H7 (cell line): ENCODE measurements at places on chromosomes 2 and 18.

- DNase-seq = no peak
These were observed 11.6 kb upstream of the NAB1 start for GRCh38 chr2:190637281-190637734.

- DNase-seq = no peak
These were observed 18.7 kb downstream of the SMIM21 start for GRCh38 chr18:75408554-75409506.

GRCh38 chr18:34932792-34933466 lies 108.3 kb upstream of the MAPRE2 start:
- no peak for DNase-seq

- no peak for DNase-seq
These were observed 226.3 kb downstream of the KIAA1328 start for GRCh38 chr18:37055137-37055802.

DNA sequence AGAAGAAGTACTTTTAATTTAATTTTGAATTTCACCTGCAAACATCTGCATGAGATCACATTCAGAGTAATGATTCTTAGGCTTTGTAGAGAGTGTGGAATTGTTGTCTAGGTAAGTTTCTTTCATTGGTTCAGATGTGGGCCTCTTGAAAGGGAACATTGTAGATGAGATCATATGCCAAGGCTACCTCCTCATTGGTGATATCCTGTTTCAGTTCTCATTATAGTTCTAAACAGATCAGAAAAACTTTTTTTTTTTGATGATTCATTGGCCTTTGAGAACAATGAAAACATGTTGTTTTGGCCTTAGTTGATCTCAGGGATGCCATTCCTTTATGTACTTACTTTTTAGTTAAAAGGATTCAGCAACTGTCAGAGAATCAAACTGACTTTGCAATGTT lies 44.5 kb downstream of the EML6 start:
- no peak for DNase-seq

DNA sequence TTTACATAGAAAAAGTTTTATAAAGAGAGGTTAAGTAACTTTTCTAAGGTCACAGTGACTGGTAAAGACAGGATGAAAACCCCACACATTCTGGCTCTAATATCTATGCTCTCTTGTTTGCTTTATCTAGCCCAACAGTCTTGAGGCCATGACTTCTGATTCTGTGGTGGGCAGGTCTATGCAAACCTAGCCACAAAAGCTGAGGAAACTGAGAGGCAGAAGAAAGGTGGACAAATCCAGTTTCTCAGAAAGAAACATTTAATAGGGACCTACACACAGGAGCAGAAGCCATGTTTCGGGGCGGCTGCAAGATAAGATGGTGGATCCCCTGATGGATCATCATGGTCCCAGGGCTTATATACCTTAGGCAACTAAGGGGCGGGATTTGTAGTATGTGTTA lies 21.8 kb downstream of the HSPD1 start:
- no peak for DNase-seq

DNA sequence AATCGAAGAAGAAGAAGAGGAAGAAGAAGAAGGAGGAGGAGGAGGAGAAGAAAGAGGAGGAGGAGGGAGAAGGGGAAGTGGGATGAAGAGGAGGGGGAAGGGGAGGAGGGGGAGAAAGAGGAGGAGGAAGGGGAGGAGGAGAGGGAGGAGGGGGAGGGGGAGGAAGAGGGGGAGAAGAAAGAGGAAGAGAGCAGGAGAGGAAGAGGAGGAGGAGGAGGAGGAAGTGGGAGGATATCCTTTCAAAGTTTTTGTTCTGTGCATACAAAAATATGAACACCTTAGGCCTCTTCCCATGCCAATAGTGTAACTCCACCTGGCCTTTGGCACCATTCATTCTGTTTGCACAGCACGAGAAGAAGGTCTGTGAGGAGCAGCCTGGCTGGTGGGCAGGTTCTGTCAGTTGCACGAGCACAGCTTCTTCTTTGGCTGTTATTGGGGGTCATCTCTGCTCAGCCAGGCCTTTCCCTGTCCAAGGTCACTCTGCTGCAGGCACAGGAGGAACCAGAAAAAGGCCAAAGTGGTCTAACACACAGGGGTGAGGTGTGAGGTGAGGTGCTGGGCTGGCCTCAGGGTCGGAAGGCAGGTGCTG lies 25.8 kb upstream of the PLB1 start:
- DNase-seq = no peak

- no peak for DNase-seq
These were observed 268.8 kb downstream of the ARHGAP15 start for GRCh38 chr2:143397884-143398614.

DNA sequence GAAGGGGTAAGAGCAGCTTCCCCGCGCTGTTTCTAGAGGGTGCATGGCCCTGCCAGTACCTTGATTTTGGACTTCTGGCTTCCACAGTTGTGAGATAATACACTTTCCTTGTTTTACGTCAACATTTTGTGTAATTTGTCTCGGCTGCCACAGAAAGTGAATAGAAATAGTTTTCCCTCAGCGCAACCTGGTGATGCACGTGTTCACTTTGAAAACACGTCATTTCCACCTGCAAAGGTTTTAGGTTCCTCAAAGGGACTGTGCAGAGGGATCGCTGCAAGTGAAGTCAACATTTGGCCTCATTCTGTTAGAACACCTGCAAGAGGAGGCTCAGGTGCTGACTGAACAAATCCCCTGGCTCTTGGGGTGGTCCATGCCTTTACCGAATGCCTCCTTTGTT lies 71.7 kb downstream of the LONRF2 start:
- no peak for DNase-seq

DNA sequence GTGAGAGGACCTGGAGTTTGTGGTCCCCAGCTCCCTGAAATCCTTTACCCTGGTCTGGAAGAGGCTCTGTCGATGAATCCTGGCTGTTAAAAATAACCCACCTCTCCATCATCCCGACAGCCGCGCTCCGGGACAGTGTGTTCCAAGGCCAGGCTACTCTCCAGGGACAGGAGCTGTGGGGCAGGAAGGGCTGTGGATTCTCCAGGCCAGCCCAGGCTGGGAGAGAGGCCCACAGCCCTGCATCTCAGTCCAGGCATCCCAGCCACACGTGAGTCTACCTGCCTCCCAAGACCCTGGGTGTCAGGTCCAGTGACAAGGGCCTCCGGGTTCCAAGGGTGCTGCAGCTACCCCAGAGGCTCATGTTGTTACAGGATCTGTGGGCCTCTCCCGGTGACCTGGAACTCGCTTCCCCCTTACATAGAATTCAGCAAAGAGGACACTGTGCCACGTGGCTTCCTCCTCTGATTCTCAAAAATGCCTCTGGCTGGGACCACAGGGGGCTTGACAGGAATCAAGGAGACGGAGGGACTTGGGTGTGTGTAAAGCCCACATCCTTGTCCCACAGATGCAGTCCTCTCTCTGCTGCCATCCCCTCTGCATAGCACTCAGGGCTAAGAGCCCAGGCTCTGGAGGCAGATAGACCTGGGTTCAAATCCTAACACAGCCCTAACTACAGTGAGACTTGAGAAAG lies 17.3 kb downstream of the ADRA2B start:
- DNase-seq = peak; percentile 32

GRCh38 chr2:189234991-189235390 lies 55.4 kb upstream of the COL5A2 start:
- no peak for DNase-seq

DNA sequence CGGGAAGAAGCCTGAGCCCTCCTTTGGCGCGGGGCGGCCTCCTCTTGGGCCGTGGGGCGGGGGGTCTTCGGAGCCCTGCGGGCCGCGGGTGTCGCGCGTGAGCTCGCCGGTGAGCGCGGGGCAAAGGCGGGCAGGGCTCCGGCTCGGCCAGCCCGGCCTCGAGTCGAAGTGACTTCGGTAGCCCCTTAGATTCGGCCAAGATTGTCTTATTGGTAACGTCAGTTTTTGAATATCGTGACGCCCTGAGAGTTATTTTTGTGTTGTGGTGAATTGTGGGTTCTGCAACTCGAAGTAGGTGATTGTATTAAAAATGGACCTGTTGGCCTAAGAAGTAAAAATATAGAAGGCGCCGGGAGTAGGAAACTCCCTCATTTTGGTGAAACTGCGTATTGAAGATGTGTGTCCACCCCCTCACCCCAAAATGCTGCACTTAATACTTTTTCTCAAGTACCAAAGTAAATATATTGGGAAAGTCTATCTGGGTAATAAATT lies 669 bp downstream of the MARCHF7 start:
- no peak for DNase-seq

- DNase-seq = no peak
These were observed 63.7 kb upstream of the ITGA4 start for GRCh38 chr2:181393472-181393871.

DNA sequence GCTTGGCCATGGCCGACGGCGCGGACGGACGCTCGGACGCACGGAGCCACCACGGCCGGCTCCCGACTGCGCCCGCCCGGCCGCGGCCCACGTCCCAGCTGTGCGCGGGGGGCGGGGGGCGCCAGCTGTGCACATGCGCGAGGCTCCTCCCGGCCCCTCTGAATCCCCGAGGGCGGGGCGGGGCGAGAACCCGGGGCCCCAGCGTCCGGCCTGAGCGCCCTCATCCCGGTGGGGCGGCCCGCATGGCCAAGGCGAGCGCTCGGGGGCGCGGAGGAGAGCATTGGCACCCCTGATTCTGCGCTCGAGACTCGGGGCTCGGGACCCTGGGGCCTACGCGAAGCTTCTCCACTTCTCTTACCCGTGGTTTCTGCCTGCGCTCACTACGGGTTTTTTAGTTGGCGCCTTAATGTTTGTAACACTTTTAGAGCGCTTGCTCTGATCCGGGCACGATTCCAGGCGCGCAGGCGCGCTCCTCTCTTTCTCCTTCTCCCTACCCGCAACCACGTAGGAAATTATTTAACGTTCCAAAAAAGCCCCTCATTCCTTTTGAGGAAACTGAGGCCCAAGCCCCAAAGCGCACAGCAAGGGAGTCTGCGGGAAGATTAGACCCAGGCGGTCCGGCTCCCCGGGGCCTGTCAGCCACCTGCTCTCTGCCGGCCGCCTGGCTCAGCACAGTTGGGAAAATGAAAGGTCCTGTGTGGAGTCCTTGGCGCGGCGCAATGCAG lies at the start of gene PXDN:
Gene PXDN (minus strand): TSS at position 70 of the 725 bp plus-strand sequence. CDS start 60 bp downstream, at position 10.
- DNase-seq = peak; percentile 92

GRCh38 chr2:55102056-55102812 lies 52.0 kb upstream of the RTN4 start:
- DNase-seq = no peak

- no peak for DNase-seq
These were observed 18.2 kb downstream of the FBLN7 start for GRCh38 chr2:112156152-112156986.

GRCh38 chr2:3959372-3959771 lies 256.0 kb downstream of the DCDC2C start:
- peak; percentile 73 for DNase-seq

GRCh38 chr2:74497777-74498499 lies 1.5 kb downstream of the LBX2 start:
- peak; percentile 84 for DNase-seq

- DNase-seq = no peak
These were observed 132.7 kb upstream of the XPO1 start for GRCh38 chr2:61670591-61671501.

DNA sequence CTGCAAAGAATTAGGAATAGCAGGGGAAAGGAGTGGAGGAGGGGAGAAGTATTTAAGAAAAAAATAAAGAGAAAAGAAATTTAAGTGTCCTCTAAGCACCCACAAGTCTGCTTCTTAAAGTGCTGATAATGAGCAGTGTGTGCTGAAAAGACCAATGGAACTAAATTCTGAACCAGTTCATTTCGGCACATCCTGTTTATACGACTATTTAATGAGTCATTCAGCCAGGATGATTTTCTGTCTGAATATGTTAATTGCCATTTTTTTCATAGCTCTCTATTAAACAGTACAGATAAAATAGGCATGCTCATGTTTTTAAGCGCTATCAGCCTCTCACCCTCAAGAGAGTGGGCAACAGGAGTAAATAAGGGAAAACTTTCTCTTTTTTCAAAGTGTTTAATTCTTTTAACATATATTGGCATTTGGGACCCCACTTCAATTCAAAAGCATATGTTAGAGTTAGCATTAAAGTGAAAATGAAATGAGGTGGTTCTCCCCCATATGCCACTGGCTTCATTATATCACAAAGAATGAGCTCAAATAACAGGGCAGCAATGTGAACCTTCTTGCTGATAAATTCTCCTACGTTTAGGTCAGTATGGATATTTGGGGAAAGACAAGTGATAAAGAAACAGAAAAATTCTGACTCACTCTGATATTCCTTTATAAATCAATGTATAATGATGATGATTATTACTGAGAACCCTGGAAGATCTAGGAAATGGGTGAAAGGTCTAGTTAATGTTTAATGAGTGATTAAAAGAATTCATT lies 87.5 kb downstream of the TCF4 start:
- DNase-seq = no peak

DNA sequence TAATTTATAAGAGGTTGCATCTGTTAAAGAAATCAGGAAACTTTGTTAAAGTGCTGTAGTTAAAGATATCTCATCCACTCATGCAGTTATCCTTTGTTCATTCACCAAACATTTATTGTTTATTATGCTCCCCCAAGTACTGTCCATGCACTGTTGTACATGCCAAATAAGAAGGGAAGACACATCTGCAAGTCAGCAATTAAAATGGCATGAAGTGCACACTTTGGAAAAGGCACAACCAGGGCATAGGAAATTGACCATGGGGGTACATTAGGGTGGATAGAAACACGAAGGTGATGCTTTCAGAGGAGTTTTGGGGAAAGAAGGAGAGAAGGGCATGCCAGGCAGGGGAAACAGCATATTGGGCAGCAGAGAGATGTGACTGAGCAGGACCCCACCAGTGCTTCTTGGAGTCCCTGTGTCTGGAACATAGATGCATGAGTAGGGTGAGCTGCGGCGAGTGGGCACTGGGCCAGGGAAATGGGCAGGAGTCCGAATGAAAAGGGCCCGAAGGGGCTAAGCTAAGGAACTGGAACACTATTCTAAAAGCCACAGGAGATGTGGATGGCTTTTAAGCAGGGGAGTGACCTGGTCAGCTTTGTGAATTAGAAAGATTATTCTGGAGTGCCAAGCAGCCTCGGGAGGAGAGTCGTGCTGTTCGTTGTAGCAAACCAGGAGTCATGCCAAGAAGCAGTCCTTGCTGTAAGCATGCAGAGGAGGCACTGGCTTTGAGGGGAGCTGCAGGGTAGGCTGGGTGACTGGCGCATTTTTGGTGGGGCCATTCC lies 316.3 kb downstream of the AGPS start:
- DNase-seq = no peak

GRCh38 chr18:47215554-47216138 lies 35.8 kb downstream of the SKOR2 start:
- peak; percentile 13 for DNase-seq

GRCh38 chr2:53362934-53363333 lies 404.7 kb upstream of the CHAC2 start:
- DNase-seq = no peak

GRCh38 chr2:170770606-170771420 lies 635 bp downstream of the ERICH2 start:
- peak; percentile 96 for DNase-seq

DNA sequence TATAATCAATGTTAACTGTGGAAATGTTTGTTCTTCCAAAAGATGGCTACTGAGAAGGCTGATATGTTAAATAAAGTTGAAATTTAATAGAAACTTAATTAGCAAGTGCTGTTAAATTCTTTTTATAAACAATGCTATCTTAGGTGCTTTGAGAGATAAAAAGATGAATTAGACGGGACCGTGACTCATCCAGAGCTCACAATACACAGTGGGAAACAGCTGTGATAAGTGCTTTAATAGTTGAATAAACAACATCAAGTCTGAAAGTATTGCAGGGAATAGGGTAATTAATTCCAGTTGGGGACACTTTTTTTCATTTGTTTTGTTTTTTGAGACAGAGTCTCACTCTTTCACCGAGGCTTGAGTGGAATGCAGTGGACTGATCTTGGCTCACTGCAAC lies 85.5 kb upstream of the DTNA start:
- no peak for DNase-seq
